ENCODE measurements at places on chromosomes 13 and 19.

- DNase-seq: peak; percentile 63
Observed at GRCh38 chr19:3366753-3367627, 607 bp downstream of the NFIC start.

DNA sequence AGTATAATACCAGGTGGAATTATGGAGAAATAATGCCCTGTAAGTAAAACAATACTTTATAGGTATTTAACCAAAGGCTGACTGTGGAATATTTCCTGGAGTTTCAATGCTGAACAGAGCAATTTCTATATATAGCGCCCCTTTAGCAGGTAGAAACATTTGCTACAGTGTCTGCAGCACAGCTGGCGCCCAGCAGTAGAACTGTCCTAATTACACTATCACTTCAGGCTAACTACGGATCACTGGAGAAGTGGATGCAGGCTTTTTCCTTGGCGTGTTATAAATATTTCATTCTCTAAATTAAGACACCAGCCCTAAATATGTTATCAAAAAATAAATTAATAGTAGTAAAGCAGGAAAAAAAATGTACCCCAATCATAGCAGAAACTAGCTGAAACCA lies 3.1 kb downstream of the SHISA2 start:
- no peak for DNase-seq

- no peak for DNase-seq
Observed at GRCh38 chr13:44938854-44939253, 50.4 kb downstream of the NUFIP1 start.

DNA sequence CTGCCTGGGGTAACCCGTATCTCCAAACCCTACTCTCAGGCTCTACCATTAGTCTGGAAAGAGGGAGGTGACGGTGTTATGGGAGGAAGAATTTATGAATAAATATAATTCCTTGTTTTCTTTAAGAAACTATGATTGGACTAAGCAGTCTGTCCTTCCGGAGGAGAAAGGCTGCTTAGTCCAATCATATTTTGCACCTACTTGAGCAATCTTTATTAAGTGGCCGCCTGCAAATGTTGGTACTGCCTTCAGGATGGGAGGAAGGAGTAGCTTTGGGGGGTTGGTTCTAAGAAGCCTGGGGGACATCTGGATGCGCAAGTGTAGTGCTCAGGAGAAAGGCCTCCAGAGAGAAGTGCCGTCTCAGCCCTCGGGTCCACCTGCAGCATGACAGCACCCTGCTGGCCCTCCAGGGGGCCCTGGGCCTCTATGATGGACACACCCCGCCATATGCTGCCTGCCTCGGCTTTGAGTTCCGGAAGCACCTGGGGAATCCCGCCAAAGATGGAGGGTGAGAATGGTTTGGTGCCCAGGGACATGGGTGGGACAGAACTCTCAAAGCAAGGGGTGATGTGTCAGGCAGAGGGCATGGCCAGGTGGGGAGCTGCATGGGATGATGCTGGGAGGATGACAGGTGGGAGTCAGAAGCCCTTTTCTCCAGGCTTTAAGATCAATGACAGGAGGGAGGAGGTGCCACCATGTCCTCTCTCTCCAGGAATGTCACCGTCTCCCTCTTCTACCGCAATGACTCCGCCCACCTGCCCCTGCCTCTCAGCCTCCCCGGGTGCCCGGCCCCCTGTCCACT lies 4.1 kb downstream of the ACP4 start:
- no peak for DNase-seq

GRCh38 chr13:40181203-40181845 lies 485.1 kb downstream of the FOXO1 start:
- no peak for DNase-seq

GRCh38 chr13:92649140-92649813 lies 577.3 kb upstream of the GPC6 start:
- DNase-seq: no peak

- no peak for DNase-seq
Observed at GRCh38 chr13:43528992-43529391, 257.8 kb downstream of the ENOX1 start.

- no peak for DNase-seq
Observed at GRCh38 chr13:78832461-78832860, 173.5 kb upstream of the OBI1 start.

DNA sequence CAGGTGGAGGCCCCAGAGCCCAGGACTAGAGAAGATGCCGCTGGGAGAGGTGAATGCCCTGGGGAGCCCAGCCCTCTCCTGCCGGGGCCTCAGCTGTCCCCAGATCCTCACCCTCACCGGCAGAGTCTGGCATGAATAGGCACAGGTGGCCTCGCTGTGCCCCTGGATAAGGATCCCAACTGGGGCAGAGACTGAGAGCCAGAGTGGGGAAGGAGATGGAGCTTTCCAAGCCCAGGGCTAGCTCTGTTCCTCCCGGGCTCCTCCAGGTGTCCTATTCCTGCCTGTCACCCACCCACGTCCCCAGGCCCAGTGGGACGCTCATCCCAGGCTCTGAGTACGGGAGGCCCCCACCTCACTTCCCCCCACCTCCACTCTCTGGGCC lies 16.5 kb downstream of the PRR36 start:
- DNase-seq: no peak

DNA sequence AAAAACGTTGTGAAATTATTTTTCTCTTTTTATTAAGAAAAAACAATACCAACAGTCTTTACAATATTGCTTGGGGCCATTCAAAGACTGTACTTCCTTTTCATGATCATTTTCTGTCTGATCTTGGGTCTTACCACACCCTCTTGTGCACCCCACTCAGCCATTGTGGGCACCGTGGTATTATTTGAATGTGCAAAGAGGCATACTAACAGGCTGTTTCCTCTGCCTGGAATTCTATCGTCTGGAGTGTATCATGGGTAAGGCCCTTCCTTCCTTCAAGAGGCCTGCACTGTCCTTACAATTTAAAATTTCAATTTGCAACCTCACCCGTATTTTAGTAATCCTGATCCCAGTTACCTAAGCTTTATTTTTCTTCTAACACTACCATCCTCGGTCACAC lies 76.5 kb downstream of the FGF14 start:
- no peak for DNase-seq

DNA sequence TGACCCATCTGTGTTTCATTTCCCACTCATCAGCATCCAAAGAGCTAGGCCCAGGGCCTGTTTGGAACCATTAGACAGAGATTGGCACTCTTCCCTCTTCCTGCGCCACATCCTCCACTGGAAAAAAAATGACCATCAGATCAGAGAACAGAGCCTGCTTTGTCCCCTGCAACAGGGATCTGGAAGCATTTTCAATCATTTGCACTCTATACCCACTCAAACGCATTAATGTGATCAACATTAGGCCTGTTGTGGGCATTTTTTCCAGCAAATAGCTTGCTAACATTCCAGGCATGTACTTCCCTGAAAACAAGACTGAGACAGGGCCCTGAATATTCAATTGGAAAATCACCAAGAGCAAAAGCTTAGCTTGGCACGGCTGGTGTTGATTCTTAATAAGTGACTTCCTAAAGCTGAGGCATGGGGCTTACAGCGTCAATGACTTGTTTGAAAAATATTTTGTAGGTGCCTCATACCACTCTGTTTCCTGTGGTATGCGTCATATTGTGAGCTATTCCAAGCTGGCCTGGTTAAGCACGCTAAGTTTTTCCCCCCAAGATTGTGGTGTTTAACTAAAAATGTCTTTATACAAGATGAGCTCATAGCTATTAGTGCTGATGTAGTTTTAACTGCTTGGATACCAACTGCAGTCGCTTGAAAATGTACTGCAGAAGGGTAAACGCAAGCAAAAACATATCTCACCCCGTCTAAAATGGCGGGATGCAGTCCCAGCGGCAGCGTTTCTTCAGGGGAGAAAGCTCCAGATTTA lies 404.4 kb downstream of the SPRY2 start:
- DNase-seq: no peak

GRCh38 chr13:98312606-98313005 lies 135.5 kb upstream of the RNF113B start:
- no peak for DNase-seq

DNA sequence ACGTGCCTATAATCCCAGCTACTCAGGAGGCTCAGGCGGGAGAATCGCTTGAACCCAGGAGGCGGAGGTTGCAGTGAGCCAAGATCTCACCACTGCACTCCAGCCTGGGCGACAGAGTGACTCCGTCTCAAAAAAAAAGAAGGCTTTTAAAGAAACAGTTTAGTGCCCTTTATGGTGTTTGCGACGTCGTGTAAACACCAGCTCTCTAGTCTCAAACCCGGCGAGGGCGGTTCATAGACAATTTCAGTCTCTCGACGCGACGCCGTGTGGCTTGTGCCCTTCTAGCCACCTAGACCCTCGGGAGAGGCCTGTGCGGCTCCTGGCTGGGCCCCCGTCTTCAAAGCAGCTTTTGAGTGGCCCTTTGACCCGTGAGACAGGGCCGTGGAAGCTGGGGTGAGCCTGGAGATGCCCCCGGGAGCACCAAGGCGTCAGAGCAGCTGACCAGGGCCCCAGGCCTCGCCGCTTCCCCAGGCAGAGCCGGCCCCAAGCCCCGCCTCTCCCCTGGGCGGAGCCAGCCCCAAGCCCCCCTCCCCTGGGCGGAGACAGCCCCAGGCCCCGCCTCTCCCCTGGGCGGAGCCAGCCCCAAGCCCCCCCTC lies 5.0 kb upstream of the MADCAM1 start:
- no peak for DNase-seq

DNA sequence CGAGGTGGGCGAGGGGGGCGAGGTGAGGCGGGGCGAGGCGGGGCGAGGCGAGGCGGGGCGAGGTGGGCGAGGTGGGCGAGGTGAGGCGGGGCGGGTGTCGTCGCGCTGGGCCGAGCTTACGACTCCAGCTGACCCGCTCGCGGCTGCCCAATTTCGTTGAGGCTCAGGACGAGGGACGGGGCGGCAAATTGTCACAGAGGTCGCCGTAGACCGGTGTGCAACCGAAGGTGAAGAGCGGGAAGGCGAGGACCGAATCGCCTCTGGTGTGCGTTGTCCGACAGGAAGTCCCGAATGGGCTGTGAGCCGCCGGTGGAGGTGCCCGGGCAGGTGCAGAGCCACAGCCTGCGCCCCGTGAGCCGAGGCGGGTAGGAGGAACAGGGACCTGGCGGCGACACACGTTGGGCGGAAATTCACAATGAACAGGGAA lies at the start of gene LACC1:
Gene LACC1, plus strand, starts transcription at position 150 of the 427 bp plus-strand sequence. CDS start 1,082 bp downstream, outside the sequence.
- no peak for DNase-seq

DNA sequence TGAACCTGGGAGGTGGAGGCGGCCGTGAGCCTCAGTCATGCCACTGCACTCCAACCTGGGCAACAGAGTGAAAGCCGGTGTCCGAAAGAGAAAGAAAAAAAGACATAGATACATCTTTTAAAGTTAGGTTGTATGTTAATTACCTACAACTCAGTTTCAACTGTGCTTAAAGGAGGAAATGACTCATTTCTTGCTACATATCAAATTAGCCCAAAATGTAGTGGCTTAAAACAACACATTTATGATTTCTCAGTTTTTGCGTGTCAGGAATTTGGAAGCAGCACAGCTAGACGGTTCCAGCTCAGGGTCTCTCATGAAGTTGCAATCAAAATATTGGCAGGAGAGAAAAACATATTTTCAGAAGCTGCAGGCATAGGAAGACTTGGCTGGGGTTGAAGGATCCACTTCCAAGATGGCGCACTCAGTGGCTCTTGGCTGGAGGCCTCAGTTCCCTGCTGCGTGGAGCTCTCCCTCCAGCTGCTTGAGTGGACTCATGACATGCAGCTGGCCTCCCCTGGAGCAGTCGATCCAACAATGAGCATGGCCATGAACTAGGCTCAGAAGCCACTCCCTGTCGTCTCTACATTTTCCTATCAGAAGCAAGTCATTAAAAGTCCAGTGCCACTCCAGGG lies 7.1 kb downstream of the LDLR start:
- DNase-seq: no peak
